ENCODE measurements at places on chromosomes 4 and X. TPM values are rescaled to one million over a fixed set of nuclear protein-coding genes. Genes with fewer than 3 reads are reported as not detected.

- DNase-seq: no peak
Measured at GRCh38 chr4:157806184-157806583, 366.6 kb downstream of the GASK1B start.

- DNase-seq: no peak
Measured at GRCh38 chrX:16796298-16796697, 10.0 kb downstream of the TXLNG start.

DNA sequence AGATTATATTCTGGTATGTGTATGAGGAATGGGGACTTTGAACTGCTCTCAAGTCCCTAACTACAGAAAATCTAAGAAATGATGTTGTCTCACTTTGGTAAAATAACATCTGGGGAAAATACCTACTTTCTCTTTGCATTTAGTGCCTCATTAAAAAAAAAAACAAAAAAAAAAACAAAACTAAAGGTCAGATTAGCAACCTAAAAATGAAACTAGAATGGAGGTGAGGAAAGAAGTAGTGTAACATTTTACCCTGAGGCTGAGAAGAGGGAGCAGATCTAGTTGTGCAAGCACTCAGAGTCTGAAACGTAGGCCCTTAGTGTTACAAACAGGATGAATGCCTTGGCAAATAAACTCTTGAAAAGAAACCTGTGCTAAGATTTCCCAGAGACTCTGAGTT, 56.0 kb downstream of the VGLL1 start:
- DNase-seq: no peak

DNA sequence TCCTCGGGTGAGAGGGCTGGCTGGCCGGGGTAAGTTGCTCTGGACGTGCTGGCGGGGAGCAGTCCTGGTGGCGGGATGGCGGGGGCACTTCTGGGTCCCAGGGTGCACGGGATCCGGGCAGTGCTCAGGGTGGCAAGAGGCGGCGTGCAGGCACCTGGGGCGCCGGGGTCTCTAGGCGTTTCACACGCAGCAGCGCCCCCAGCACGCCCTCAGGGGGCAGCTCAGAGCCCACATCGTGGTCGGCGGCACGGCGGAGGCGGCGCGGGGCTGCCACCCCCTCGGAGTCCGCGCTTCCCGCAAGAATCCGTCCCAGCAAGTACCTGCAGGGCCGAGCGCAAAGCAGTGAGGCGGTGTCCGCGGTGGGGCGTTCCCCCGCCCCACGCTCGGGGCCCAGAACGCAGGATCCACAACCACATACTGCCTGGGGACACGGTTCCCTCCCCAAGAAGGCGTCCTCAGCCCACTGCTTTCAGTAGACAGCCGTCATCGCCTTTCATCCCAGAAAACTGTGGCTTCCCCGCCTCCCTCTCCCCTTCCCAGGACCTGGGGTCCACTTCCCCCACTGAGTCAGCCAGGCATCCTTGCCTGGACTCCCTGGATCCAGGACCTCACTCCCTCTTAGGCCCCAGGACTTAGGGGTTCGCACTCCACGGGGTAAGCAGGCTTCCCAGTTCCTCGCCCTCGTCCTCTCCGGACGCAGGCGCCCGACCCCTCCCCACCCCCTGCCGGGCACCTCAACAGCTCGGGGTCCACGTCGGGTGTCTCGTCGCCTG, 4.1 kb downstream of the PCSK1N start:
- no peak for DNase-seq

AREG gene
- 1.4 TPM for total RNA-seq

- no peak for DNase-seq
Measured at GRCh38 chrX:18885328-18886004, 98.4 kb downstream of the PHKA2 start.

SPCS3 gene
- 87.9 TPM for total RNA-seq

VEGFC gene
- 6.0 TPM for total RNA-seq

GRCh38 chrX:103904301-103904700, 58.1 kb upstream of the TMSB15B start:
- no peak for DNase-seq

DNA sequence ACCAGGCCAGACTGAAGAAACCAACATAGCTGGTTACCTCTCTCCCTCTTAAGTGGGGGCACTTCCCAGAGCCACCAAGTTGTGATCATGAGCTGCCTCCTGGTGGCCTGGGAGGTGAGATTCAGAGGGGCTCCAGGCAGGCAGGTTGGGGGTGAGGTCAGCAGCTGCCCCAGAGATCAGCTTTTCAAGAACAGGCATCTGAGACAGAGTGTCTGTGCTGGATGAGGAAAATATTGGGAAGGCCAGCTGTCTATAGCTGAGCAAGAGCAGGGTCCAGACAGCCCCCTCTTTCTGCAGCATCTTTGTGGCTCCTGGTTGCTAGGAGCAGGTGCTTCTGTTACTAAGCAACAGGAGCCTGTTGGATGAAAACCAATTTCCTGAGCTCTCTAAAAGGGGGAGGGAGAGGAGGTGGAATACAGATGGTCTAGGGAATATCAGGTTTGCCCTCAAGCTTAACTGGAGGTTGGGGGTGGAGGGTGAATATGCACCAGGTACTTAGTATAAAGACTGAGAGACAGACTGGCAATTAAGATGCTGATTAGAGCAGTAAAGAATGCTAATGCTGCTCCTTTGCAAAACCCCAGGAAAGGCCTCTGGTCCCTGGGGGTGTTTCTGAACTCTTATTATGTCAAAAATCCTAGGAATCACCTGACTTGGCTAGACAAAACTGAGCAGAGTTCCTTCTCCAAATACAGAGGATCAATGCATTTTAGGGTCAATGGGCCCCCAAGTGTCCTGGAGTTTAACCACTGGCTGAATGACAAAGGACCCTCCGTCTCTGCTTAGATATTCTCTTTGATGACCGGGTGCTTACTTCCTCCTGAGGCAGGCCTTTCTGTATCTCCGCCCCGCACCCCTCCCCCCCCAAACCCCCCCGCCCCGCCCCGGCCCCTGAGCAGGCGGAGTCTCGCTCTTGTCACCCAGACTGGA, 21.4 kb downstream of the ZCCHC13 start:
- DNase-seq: no peak

ENPEP gene
- 4.1 TPM for total RNA-seq

DNA sequence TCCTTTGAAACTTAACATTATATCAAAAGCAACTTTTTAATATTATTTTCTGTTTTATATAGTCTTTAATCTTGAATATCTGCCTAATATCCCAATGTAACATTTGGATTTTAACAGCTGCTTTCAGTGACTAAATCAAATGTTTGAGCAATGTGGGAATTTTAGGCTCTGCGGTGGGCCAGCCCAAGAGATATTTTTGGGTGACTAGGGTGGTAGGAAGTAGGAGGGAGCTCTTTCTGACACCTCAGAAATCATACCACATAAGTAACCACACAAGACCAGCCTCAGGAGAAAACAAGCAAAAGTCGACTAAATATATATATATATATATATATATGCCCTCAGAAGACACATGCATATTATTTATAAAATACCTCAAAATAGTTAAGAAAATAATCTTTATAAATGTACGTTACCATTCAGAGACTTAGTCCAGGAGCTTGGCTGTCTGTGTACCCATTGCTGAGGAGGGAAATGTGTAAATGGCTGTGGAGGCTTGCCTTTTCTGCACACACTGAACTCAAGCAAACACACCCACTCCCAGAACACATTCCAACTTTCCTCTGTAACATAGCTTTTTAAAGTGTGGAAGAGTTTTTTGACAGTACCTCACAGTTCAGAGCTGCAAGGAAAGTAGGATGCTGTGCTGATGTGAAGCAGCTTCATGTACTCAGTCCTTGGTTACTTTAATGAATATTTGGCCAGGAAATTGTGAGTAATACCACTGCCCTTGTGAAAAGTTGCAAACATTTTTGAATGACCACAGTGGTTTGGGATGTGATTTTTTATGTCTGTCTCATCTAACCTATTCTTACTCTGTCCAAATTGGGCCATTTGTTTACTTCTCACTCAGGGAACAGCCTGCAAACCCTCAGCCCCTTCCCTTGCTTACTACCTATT, at the start of gene RTL3:
RTL3 (minus strand) TSS at position 484 of the 900 bp plus-strand sequence. CDS start 908 bp downstream, outside the sequence.
- no peak for DNase-seq

DSPP gene
- total RNA-seq: not detected

- DNase-seq: no peak
Measured at GRCh38 chr4:10640561-10641201, 43.9 kb downstream of the CLNK start.

DNA sequence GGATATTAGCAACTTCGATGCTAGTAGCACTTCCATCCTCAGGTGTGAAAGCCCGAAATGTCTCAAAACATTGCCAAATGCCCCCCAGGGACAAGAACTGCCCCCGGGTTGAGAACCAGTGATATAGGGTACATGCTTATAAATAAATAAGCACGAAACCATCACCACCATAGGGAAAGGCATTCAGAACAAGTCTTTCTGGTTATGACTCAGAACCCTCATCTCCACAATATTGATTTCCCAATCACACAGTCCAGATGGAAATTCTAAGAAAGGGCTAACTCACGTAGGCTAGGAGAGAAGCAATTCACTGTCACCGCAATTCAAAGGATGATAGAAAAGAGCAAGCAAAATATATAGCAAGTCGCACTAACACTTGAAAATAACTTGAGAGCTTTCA, 84.8 kb downstream of the ANOS1 start:
- no peak for DNase-seq

DNA sequence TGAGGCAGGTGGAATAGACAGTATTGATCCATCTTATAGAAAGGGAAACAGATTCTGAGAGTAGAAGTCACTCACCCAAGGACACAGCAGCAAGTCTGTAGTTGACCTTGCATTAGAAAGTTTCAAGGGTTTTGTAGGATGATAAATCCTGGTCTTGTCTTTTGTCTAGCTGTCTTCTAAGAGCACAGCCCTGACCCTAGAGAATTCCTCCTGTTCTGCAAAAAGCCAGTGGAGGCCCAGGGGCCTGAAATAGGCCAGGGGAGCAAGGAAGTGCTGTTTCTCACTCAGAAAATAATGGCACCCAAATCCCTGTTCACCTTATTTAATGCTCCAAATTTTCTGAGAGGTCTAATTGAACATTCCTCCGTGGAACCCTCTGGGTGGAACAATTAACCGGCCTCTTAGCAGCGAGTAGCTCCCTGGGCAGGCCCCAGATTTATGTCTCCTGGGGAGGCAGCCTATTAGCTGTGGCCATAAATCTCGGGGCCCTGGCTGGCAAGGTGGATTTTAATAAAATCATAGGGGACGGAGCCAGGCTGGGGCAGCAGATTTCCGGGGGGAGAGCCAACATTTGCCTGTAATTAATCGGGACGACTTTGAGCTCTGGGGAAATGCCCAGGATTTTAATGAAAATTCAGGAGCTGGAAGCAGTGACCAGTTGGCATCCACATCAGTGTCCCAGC, 49.2 kb upstream of the MSX1 start:
- DNase-seq: no peak

DNA sequence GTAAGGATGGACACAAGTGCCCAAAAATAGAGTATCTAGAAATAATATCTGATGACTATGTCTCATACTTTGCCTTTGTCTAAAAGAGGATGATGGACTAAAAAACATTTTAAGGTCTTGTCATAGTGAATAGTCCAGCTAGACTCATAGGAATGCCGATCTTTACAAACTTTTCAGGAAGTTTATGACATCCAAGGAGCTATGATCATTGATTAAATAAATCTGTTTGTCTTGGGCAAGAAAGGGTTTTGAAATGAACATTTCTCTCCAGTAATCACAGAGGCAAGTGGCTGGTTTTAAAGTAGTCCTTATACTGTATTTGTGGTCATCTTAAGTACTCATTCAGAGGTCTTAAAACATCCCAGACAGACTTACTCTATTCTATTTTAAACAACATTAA, 109.8 kb downstream of the MAPK10 start:
- DNase-seq: no peak

SMR3B gene
- not detected for total RNA-seq

FGD1 gene
- 6.4 TPM for total RNA-seq

ERAS gene
- not detected for total RNA-seq

DNA sequence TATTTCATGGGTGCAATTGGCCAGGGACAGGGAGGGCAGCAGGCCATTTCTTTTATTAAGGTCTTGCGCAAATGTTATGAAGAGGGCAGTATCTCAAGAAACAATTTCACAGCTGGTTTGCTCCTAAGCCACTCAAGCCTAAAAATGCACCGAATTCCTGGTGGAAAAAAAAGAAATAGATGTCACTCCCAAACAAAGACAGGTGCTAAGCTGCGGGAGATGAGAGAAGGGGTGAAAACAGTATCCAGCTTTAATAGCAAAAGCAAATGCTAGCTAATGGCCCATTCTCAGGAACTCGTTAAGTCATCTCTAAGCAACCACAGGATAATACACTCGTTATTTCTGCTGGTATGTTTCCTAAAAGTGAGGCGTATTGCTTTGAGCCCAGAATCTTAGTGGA, 116.4 kb downstream of the ARX start:
- no peak for DNase-seq

DNA sequence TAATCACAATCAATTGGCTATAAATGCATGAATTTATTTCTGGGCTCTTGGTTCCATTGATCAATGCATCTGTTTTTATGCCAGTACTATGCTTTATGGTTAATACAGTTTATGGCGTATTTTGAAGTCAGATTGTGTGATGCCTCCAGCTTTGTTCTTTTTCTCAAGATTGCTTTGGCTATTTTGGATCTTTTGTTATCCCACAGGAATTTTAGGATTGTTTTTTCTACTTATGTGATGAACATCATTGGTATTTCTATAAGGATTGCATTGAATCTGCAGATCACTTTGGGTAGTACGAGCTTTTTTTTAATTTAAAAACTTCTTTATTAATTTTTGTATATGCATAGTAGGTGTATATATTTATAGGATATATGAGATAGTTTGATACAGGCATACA, 338.7 kb upstream of the IGFBP7 start:
- no peak for DNase-seq

TLR6 gene
- total RNA-seq: 1.5 TPM

DNA sequence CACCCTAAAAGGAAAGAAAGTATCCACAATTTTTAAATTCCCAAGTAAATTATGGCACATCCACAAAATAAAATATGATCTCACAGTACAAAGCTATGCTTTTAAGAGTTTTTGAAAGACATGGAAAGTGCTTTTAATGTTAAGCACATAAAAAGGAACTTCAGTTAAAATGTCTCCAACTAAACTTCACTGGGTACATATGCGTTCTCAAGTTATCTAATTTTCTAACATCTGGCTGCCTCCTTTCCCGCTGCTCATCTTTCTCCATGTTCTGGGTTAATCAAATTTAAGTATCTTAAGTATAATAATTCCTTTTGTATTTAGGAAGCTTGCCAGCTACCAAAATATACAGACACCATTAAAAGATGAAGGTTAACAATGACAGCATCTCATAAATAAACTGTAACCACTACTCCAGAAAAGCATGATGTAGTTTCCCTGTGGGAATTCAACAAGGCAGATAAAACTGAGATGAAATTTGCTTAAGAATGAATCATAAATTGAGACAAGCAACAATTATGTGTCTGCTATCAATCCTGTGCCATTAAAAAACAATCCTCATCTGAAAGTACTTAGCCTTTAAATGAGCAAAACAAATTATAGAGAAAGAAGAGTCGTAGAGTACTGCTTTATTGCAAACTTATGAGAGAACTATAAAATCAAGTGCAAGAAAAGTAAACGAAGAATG, 25.1 kb downstream of the PRSS12 start:
- no peak for DNase-seq

GRCh38 chr4:16661813-16662212, 236.6 kb downstream of the LDB2 start:
- DNase-seq: no peak

All from Right ventricle myocardium inferior (tissue), 1 donor.